ENCODE measurements at places on chromosomes 12 and 14.
A peak's percentile ranks its signal among the peaks of the same experiment; 100 is the strongest.

DNA sequence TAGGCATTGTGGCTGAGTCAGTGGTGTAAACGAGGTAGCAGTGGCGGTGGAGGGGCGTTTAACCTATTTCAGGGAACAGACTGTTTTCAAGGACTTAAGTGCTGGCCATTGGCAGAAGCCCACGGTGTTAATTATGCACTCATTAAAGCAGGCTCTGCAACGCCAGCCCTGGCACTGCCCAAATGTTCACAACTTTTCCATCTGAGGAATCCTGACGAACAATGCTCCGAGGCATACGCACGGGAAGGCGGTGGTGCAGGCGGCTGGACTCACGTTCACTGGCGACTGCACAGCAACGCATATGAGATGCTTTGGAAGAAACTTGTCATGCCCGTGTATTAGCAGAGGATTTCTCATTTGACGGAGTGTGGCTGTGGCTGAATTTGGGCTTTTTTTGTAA lies 70.6 kb upstream of the SLC24A4 start:
- no peak for DNase-seq

DNA sequence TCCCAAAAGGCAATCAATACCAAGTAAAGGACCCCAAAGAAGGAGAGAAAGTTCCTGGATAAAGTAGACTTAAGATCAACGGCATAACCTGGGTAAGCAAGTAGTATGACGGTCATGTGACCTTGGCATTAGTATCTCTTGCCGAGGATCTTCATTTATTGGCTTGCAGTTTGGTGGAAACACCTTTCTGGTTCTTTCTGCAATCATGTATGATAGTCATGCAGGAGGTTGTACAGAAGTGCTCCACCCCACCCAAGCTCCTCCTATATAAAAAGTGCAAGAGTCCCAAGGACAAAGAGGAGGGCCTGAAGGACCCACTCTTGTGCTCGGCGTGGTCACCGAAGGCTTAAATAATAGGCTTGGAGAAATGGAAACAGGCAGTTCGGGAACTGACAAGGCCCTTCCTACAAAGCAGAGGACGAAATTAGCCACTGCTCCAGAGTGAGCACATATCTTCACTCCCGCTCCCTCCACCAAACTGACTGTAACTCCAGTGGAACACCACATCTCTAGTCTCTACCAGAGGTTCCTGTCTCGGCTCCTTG lies 750 bp downstream of the CS start:
- peak; percentile 48 for DNase-seq

DNA sequence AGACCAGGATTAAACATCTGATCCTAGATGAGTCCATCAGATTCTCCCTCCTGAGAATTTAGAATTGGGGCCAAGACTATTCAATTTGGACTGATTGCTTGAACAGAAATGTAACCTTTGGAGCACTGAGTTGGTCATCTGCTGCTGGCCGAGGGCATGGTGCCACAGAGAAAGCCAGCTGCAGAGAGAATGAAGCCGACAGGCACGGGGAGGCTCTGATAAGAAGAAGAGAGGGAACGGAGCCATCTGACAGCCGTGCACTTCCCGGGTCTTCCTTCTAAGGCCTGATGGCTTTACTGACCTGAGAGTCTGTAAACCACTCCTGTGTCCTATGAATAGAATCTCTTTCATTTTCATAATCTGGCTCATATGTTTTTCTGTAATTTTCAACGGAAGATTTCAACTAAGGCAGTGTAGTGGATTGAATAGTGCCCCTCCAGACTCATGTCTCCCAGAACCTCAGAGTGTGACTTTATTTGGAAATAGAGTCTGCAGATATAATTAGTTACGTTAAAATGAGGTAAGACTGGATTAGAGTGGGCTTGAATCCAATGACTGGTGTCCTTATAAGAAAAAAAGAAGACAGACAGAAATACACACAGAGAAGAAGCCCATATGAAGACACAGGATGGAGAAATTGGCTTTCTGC lies 39.1 kb upstream of the FRS2 start:
- no peak for DNase-seq

DNA sequence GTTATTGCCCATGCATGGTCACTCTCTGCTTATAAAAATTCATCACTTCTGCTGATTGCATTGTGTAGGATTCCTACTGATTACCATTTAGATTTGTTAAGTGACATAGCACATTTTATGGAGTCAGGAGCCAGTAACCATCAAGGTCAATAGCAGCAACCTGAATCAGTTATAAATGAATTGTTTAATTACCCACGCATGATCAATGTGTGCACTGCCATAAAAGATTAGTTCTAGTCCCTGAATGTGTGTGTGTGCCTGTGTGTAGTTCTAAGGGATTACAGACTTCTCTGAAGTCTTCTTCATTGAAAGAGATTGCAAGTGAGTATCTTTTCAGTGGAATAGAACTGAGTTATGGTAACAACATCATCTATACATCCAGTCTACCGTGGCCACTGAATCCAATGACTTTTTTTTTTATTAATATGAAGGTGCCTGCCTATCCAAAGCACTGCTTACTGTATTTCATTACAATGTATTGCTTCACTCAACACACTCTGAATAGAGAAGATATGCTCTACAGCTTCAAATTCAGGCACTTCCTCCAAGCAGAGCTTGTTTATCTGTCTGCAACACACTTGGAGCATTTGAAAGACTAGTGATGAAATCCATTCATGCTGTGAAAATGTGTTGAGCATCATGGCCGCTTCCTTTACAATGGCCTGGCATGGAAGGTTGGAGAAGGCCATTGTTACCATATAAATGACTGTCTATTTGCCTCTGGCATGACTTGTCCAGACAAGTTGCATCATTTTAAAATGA lies 381.7 kb downstream of the DIO2 start:
- no peak for DNase-seq

GRCh38 chr12:59096246-59096645 lies 175.9 kb upstream of the LRIG3 start:
- no peak for DNase-seq

DNA sequence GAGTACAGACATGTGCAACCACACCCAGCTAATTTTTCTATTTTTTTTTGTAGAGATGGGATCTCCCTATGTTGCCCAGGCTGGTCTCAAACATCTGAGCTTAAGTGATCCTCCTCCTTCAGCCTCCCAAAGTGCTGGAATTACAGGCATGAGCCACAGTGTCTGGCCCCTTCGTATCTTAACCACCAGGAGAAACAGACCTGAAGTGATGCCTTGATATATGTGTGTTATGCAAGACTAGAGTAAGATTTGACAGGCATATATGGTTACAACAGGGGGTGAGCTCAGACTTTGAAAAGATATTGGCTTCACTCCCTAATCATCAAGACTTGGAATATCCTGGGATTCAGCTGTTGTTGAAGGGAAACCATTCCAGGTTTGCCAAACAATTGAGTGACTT lies 10.7 kb upstream of the GALNT6 start:
- no peak for DNase-seq

- no peak for DNase-seq
Observed at GRCh38 chr12:97552410-97553121, 90.0 kb downstream of the RMST start.

- no peak for DNase-seq
Observed at GRCh38 chr12:55925870-55926737, 1.6 kb downstream of the PYM1 start.

DNA sequence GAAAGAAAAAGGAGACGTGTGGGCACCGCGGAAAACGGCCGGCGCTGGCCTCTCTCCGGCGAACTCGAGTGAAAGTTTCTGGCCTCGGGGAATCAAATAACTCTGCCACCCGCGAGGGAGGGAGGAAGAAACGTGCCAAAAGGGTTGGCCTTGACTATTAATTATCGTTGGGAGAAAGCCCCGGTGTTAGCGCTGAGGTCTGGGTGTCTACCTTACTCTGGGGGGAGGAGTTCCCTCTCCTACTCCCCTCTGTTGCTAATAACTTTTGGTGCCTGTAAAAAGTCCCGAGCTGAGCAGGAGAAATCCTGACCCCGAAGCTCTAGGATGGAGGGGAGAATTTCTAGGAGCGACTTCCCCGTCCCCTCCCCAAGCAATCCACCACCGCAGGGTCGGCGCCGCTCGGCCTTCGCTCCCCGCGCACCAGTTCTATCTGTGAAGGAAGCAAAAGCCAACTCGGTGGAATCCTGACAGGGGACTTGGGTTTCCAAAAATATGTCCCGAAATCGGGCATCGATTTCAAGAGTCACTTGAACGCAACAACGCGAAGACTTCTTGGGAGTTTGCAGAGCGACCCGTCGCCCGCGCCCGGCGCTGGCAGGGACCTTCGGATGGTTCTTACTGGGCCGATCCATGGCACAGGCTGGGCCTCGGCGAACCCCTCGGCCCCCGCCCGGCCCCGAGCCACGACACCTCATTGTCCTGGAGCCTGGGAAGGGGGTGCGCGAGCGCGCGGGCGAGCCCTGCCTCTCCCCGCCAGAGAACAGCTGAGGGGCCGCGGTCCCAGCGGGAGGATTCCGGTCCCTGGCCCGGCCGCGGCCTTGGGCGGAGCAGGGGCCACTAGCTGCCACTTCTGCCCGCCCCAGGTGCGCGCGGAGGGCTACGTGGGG lies 1.7 kb downstream of the OTX2 start:
- no peak for DNase-seq

DNA sequence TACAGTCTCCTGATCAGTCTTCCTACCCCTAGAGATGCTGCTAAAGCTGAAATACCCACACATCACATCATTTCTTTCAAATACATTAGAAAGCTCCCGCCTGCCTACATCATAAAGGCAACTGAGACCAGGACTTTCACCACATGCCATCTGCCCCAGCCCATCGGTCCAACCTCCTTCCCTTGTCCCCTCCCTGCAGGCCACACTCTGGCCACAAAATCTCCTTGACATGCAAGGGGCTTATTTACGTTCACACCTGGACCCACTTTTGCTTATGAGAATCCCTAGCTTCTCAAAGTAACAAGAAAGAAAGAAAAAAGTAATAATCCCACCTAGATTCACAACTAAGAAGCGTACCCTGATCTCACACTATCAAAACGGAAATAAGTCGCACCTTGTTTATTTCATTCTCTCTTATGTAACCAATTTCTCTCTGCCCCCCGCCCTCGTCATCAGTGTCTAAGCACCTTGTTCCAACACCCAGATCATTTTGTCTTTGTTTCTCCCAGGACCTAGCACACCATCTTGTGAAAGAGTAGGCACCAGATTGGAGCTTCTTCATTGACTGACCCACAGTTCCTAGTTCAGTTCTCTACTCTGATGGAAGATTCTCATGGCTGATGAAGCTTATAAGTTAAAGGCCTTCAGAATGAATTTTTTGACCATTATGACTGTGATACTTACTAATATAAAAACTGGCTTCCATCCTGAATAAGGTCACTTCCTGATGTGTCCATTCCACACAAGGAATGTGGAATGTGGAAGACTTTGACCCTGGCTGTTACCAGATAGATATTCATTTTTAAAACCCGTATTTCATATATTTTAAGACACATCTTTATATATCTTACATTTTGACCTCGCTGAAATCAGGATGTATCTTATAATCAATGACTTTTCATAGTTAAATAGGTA lies 7.7 kb downstream of the WSB2 start:
- peak; percentile 56 for DNase-seq

DNA sequence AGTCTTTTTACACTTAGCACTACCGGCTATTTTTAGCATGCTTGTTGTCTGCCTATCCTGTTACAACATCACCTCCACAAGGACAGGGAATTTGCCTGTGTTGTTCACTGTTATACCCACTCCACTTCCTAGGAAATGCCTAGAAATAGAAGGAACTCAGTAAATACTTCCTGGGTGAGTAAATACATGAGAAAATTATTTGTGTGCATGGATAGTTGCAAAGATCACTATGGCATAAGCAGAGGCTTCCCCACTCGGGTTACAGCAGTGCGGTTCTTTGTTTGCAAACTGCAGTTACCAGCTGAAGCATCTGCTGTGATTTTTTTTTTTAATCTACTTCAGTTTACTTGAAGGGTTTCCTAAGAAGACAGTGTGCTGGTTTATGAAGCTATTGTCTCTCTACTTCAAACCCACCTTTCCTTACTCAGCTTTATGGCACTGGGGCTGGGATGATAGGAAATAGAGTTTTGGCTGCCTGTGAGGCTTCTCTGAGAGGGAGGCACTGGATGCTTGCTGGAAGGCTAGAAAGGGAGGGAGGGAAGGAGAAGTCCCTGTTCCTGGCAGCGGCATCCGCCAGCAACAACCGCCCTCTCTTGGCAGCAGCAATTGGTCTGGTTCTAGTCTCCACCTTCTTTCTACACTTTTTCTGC lies 29.0 kb downstream of the PDE6H start:
- DNase-seq, result no peak

- DNase-seq, result no peak
Observed at GRCh38 chr14:28767030-28767852, 654 bp downstream of the FOXG1 start.

DNA sequence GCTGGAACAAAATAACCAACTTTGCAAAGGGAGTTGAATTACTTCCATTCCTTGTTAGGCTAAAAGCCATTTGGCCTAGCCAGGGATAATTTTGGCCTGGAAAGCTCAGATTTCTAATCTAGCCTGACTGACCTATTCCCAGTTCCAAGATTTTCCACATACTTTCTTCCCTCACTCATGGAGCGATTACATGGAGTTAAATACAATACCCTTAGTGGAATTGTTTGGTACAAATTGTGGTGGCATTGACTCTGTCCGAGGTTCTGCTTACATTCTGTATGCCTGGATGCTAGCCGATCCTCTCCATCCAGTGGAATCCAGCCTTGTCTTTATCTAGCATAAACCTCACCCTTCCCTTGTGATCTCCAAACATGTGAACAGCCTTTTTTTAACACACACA lies 965.1 kb downstream of the DIO2 start:
- DNase-seq, result no peak

GRCh38 chr12:118098401-118098800 lies 5.4 kb downstream of the VSIG10 start:
- DNase-seq, result no peak

- no peak for DNase-seq
Observed at GRCh38 chr14:66638689-66639088, 130.7 kb downstream of the GPHN start.

GRCh38 chr12:54024127-54024526 lies 4.1 kb upstream of the HOXC6 start:
- no peak for DNase-seq

GRCh38 chr14:105902131-105902898 lies 375.9 kb downstream of the TMEM121 start:
- DNase-seq, result no peak

DNA sequence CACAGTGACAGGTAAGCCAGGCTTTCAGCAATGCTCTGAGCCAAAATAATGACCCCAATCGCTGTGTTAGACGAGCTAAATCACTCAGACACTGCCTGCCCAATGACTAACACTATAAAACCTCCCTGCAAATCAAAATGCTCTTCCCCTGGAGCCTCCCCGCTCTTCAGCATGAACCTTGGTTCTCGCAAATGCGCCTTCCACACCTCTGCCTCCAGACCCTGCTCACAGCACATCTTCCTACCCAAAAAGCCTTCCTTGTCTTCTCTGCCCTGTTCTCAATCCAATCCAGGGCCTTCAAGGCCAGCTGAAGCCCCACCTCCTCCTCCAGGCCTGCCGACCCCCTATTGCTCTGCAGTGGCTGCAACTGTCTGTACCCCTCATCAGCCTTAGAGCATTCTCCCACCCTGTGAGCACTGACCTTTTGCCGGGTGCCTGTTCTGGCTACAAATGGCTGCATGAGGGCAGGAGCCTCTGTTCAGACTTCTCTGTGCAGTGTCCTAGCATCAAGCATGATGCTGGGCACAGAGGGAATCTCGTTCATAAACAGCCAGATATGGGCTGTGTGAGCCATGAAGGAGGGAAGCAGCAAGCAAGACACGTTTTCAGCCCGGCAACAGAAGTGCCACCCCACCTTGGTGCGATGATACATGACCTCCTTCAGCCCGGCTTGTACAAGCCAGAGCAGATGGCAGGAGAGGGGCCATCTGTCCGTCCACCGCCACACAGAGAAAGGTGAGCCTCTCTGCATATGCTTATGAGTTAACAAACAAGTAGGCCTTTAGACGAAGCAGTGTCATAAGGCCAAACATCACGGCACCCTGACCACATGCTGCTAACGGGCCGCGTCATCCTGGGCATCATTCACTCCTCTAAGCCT lies 64.5 kb upstream of the DDX11 start:
- DNase-seq, result no peak

All from CD4-positive, alpha-beta T cell treated with Interleukin-12 subunit alpha and Interleukin-12 subunit beta, for 1 hour (primary cell).